ENCODE measurements at places on chromosomes 7 and 10.

DNA sequence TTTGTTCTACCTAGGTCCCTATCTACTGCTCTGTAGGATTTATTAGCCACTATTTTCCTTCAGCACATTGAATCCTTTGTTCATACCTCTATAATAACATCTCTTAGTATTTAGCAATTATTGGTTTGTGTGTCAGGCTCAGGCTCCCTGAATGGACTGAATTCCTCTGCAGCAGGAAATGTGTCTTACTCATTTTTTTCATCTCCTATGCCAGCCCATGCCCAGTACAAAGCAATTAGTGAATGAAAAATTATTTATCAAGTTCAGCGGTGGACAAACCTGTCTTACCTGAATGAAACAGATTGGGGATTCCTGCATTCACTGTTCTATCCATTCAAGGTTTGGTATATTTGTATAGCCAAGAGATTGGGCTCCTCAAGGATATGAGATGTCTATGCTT lies 53.7 kb downstream of the C1GALT1 start:
- no peak for DNase-seq

DNA sequence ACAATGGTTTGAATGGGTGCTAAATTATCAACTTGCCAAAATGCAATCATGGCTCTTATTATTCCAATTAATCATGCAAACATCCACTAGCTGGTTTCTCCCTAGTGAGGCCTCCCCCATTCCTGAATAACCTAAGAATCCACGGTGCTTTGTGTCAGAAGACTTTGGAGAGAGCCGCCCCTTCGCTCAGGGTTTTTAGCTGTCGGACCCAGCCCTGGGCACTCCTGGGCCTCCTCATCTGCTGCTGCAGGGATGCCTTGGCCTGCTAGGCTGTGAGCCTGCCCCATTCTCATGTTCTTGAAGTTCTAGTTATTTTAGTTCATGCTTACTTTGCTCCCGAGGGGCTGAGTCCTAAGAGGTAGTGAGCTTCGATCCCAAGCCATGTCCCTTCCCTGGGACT lies 34.1 kb upstream of the SFRP5 start:
- no peak for DNase-seq

DNA sequence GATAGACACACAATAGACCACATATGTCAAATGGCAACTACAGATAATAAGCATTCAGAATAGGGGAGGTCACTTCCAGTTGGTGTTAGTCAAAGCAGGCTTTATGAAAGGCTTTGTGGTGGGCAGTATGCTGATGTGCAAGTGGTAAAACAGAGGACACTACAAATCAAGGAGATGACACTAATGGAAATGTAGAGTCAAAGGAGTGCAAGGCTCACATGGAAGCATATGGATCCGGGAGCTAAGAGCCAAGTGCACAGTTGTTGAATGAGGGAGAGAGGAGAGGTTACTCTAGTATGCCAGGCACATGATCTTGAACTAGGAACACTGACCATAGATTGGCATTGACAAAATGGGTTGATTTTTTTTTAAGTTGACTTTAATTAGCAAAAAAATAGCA lies 62.7 kb downstream of the GRM3 start:
- no peak for DNase-seq

DNA sequence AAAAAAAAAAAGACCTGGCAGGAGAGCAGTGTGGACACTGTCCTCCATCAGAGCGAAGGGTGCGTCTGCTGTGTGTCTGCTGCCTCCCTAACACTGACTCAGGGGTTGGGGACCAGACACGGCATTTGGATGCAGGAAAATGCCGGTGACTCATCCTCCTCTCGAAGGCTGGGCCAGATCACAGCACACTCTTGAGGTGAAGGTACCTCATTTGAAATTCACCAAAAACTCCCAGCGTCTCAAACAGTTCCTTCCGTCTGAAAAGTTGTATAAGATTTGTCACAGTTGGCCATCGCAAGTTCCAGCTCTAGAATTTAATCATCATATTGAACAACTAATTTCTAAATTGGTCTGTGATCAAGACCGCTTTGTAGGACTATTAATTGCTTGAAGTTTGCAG lies 118.1 kb upstream of the LYZL2 start:
- peak; percentile 83 for DNase-seq

GRCh38 chr10:23439452-23439960 lies 631 bp downstream of the OTUD1 start:
- no peak for DNase-seq

- DNase-seq, result no peak
Measured at GRCh38 chr7:156095908-156096539, 283.8 kb upstream of the SHH start.

DNA sequence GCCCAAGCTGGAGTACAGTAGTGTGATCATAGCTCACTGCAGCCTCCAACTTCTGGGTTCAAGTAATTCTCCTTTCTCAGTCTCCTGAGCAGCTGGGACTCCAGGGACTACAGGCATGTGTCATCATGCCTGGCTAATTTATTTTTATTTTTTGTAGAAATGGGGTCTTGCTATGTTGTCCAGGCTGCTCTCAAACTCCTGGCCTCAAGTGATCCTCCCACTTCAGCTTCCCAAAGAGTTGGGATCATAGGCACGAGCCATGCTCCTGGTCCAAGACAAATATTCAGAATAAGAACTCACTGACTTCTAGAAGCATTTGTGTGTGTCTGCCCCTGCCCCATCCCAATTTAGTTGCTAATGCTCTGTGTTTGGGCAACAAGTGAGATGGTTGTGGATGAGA lies 151.8 kb downstream of the ITGA8 start:
- no peak for DNase-seq

GRCh38 chr7:14691597-14692203 lies 210.9 kb downstream of the DGKB start:
- peak; percentile 83 for DNase-seq

DNA sequence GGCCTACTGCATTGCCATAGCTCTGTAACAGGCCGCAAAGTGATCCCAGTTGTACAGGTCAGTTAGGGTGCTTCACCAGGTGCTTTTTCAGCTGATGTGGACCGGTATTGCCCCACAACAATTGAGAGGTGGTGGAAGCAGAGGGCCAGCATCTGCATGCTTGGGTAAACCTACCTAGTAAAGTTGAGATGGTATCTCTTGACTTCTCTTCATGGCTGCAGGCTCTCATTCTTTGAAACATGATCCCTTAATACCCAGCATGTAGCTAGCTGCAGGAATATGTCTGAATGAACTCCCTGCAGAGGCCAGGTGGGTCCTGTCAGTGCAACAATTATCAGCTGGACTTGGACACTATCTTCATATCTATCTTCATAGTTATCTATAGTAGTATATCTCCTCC lies 60.7 kb upstream of the CCDC6 start:
- DNase-seq, result no peak

DNA sequence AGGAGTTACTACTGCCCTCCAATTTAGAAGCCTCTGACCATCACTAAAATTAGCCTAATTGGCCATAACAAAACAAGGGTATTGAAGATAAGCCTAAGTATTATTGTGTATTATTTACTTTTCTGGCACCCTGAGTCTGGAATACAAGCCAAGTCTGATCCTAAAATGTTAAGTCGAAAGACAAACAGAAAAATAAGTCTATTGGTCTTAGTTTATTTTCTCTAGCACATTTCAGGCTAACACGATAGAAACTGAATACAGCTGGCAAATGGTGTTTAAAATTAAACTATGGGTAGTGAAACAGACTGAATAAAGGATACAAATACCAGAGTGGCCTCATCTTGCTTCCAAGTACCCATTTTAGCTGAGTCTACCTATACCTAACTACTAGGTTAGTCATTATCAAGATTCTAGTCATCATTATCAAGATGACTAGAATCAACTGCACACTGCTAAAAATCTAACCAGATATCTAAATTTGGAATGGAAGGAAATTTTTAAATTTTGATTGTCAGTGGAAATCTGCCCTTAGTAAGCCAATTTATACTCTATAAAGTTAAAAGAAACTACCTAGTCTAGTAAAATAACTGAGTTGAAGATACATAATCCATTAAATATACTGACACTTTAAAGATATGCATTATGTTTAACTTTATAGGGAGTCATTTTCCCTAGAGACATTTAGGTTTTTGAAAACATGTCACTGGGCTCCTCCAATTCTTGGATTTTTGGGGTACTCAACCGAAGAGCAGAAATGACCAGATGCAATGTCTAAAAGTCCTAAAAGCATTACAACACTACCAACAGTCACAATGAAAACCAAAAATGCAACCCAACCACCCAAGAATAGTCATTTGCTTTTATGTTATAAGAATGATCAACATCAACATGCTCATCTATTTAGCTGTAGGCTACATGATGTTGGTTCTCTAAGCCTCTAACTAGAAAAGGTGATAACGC lies 80.9 kb downstream of the NT5C2 start:
- no peak for DNase-seq

DNA sequence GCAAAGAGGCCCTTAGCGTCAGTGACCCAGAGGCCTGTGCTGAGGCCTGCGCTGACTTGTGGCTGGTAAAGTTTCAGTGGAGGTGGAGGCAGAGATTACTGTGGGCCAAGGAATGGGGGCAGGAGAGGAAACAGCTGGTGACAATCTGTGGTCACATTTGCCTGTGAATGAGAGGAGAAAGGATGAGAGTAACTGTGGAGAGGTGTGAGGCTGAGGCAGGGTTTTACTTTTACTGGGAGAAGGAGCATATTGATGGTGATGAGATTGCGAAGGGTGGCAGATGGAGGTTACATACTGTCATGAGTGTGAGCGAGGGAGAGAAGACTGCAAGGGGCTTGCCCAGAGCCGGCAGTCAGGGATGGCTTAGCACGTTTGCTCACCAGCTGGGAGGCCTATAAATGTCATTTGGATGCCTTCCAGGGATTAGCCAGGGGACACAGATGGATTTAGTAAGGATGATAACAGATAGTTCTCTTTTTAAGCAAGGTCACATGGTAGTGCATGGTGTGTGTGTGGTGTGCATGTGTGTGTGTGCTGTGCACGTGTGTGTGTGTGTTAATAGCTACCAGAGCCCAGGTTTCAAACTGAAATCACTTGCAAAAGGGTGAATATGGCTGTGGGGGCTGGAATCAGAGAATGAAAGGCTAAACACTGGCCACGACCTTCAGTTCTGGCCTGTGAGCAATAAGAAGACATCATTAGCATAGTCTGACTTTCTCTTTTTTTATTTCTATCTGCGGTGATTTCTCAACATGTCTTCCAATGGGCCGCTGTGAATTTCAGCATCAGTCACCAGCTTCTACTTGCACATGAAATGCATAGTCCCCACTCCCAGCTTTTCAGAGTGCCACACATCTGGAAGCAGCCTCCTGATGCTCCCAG lies 291.5 kb upstream of the ZNF32 start:
- no peak for DNase-seq

DNA sequence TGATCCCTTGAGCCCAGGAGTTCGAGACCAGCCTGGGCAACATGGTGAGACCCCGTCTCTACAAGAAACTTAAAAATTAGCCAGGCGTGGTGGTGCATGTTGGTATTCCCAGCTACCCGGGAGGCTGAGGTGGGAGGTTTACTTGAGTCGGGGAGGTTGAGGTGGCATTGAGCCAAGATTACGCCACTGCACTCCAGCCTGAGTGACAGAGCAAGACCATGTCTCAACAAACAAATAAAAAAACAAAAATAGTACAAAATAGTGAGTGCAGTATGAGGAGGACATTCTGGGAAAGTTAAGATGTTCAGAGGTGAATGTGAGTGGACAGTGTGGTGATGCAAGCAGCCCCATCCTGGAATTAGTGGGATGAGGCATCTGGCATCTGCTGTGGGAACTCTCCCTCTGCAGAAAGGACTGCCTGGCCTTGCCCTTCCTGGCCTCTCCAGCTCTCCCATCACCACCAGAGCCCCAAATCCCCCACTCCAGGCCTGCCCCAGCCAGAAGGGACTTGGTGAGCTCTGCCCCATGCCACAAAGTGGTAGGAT lies 96.6 kb upstream of the PARD3 start:
- DNase-seq, result peak; percentile 38

- no peak for DNase-seq
Measured at GRCh38 chr7:41925946-41926345, 223.1 kb upstream of the INHBA start.

DNA sequence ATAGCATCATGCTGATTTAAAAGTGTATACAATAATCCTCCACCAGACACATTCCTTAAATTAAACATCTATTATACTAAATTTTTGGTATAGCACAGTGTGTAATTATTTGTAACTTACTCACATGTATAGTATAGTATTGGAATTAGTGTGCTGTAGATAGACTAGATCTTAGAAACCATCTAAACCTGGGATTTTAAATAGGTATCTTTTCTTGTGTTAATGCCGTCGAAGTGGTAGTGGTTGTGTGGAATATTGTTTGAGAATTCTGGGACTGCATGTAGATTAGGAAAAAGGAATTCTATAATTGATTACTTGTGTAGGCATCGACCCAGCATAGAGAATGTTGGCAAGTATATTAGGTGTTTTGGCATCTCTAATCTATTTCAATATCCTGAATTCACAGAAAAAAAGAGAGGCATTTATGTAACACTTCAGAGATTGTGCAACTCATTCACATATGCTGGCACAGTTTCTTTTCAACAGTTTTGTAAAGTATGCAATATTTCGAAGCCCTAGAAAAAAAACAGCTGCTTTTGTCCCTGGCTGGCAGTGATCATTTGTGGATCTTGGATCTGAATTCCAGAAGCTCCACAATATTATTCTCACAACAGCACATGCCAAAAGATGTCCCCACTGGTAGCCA lies 145.5 kb upstream of the AGR3 start:
- no peak for DNase-seq

DNA sequence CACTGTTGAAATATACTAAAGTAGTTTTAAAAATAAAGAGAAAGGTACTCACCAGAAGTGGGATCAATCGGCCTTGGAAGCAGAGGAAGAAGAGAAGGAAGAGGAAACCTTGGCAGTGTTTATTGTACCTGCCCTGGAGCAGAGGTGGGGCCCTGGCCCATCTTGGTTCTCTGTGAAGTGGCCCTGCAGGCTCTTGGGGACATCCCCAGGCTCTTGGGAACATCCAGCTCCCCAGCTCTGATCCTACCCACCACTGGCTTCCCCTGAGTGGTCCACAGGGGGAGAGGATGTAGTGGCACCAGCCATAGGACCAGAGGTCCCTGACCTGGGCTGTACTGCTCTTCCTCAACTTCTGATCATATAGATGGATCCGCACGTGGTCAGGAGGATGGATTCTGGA lies 22.3 kb upstream of the RET start:
- DNase-seq, result no peak

- DNase-seq, result no peak
Measured at GRCh38 chr7:25949736-25950487, 202.1 kb upstream of the NFE2L3 start.

DNA sequence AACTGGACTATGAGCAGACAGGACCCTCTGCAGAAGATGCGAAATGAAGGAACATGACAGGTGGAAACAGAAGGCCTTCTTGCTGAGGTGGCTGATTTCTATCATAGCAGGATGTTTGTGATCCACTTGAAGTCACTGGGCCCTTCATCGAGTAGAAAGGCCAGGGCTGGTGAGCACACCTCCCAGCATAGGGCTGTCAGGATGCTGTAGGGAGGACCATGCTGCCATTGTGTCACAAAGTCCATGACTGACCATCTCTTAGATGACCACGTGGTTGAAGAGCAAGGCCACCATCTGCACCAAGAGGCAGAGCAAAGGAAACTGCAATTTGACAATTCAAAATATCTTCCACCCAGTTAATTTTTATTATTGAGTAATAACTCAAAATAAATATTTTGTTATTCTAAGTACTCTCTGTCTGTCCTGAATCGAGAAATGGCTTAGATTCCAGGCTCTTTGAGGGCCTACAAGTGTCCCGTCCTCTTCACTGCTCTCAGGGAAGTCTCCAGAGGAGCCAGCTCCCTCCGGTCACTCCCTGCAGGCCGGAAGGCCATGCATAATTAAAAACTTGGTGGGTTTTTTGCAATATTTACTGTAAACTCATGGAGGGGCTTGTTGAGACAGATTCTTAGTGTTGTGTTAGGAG lies 249.3 kb upstream of the ZMIZ1 start:
- DNase-seq, result no peak
